ENCODE measurements at places on chromosomes 2 and 18.

DNA sequence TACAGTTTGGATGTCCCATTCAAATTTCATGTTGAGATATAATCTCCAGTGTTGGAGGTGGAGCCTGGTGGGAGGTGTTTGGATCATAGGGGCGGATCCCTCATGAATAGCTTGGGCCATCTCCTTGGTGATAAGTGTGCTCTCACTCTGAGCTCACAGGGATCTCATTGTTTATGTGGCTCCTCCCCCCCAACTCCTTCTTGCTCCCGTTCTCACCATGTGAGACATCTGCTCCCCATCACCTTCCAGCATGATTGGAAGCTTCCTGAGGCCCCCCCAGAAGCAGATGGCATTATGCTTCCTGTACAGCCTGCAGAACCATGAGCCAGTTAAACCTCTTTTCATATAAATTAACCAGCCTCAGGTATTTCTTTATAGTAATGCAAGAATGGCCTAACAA lies 3.0 kb upstream of the INPP1 start:
- no peak for DNase-seq

DNA sequence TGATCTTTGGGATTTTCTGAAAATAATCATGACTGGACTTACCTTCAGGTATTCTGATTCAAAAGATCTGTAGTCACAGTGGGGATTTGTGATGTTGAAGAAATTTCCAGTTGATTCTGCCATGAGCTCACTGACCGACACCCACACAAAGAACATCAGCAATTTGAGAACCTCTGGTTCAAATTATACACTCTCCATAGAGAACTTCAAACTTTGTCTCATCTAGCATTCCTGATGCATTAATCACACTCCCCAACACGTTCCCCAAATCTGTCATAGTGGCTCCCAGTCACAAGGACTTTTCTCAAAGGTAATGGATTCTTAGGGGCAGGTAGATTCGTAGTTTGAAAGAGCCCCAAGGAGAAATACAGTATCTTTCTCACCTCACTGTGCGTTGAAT lies 584.3 kb downstream of the FBXO15 start:
- DNase-seq, result no peak

DNA sequence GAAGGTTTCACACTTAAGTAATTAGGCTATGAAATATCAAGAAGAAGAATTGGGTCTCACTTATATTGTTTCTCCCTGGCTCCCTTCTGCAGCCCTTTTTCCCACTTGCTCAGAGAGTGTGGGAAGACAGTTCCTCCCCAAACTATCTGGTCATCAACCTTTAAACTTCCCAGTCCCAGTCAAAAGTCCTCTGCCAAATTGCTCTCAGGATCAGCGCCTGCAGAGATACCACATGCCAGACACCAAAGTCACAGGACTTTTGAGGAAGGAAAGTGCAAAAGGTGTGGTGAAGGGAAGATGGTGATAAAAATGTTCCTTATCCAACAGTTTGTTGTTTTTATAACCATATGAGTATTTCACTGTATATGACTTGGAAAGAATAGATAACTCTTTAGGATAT lies 51.3 kb downstream of the DLGAP1 start:
- no peak for DNase-seq

GRCh38 chr2:232632904-232633412 lies 446 bp upstream of the EFHD1 start:
- peak; percentile 75 for DNase-seq

GRCh38 chr18:41134426-41134825 lies 820.6 kb upstream of the PIK3C3 start:
- no peak for DNase-seq

DNA sequence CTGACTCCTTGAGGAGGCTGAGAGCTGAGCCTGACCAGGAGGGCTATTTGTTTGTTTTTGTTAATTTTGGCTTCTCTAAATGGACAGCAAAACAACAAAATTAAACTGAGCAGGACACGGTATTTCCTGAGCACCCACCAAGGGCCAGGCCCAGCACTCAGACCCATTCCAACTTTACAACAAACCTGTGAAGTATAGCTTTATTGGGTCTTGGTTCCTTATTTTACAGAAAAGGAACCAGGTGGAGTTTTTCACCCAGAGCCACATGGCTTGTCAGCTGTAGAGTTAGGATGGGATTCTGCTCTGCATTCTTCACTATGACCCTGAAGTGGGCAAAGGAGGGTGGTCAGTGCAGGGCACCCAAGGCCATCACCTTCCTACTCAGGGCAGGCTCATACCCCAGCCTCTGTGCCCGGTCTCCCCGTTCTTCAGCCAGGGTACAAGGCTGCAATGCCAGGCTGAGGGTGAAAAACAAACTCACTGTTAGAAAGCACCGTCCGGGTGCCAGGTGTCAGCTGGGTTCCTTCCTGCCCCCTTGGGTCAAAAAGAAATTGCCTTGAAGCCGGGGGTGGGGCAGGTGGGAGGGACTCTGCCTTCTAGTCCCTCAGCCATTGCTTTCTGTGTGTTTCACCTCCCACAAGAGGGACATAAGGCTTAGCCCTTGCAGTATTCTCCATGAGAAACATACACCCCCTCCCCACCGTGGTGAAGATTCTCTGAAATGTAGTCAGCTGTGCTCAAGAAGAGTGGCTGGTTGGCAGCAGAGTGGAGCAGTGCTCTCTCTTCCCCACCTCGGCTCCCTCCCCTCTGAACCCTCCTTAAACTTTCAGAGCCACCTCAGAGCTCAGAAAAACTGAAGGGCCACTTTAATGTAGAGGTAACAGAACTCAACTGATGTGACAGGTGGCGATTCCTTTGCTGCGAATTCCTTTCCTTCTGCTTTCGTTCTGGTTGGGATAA lies 2.2 kb downstream of the PSD4 start:
- DNase-seq, result no peak

DNA sequence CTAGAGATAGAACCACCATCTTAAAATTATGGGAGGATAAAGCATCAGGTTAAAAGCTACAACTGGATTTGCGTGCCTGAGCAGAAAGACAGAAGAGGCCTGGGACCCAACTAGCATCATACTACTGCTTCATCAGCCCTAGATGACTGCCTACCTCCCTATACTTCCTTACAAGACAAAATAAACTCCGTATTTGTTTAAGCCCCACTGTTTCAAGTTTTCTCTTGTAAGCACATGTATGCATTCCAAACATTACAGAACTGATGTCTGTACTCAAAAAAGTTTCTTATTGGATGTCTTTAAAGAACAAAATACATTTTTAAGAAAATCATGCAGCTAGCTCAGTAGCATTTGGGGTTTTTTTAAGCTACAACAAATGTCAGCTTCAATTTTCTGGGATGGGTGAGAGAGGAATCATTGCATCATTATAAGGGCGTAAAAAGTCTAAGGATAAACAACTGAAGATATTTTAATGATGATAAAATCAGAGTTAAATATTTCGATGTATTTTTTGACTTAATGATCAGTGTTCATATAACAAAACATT lies 213.1 kb downstream of the EXOC6B start:
- DNase-seq, result no peak

GRCh38 chr2:64112016-64112415 lies 32.2 kb downstream of the PELI1 start:
- DNase-seq, result no peak

DNA sequence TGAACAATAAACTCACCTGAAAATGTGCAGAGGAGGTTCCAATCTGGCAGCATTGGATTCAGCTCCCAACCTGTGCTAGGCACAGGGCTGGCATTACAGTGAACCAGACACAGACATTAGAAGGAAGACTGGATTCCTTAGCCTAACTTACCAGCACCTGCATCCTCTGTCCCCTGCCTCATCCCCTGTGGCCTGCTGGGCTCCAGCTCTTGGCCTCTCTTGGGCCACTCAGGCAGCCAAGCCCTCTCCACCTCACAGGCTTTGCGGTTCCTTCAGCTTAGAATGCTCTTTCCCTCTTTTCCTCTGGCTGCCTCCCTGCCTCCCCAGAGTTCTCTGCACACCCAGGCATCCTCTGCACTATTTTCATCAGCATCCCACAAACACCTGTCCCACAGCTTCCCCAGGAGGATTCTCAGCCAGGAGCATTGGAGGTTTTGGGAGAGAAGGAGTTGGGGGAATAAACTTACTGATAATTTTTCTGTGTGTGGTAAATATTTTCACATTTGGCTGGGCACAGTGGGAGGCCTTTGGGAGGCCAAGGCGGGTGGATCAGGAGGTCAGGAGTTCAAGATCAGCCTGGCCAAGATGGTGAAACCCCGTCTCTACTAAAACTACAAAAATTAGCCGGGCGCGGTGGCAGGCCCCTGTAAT lies 132.0 kb downstream of the INHBB start:
- DNase-seq, result no peak

DNA sequence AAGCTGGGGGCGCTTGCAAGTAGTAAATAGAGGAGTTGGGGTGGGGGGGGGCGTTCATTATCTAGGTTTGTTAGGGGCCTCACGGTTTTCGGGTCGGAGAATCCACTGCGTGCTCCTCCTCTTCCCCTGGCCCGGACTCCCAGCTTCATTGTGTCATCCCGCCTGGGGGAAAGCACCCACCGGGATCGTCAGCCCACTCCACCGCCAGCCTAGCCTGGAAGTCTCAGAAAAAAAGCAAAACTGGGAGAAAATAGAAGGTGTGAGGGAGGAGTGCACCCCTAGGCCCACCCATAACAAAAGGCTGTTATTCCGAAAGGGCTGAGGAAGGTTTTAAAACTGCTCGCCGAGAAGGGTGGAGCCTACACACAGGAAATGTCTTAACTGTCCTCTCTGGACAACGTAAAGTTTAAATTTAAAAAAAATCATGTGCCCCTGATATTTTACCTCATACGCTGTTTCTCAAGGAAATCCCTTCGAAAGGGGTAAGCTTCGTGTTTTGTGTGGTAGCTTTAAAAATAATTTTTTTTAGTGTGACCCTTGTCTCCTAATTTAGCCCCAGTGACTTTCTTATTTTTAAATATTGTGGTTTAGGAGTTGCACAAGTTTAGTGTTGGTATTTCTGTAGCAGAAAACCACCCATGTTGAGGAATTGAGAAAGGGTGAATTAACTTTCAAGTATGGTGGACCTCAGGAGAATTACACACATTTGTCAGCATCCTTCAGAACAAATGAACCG lies 104.2 kb downstream of the SPTBN1 start:
- DNase-seq, result no peak

GRCh38 chr2:17303521-17303920 lies 214.7 kb downstream of the RAD51AP2 start:
- no peak for DNase-seq

DNA sequence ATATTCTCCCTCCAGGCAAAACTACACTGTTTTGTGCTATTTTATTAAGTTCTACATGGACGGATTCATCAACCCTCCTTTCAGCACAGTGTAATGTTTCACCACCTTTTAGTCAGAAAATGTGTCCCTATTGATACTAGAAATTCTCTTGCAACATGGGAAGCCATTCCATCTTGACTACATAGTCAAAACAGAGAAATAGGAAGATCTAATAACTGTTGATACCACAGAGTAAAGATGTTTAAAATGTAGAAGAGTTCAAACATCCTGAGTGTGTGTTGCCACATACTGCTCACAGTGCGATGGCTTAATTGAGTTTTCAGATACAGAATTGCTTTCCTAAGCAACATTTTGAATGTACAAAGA lies 492.2 kb upstream of the RAB12 start:
- no peak for DNase-seq

- DNase-seq, result no peak
These were observed 3.5 kb downstream of the POLR1A start for GRCh38 chr2:86102157-86102556.

- DNase-seq, result no peak
These were observed 87.0 kb downstream of the EIPR1 start for GRCh38 chr2:3290655-3291054.

- no peak for DNase-seq
These were observed 83.5 kb downstream of the POLE4 start for GRCh38 chr2:75041731-75042600.

DNA sequence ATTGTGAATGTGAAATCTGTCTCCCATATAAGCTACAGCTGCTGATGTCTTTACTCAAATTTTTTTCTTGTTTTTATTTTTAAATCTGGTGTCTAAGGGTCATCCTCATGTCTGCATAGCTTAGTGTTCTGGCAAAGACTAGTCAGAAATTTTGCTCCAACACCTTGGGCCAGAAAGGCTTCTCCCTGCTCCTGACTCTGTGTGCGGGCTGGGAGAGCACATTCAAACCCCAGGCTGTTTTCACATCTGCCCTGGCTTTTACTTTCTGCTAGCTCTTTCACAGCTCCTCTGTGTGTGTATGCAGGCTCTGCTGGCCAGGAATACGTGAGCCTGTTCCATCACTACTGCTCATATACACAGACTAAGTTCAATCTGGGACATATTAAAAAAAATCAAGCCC lies 102.9 kb upstream of the RIOK3 start:
- DNase-seq, result no peak

- DNase-seq, result no peak
These were observed 149.9 kb downstream of the ZNF236 start for GRCh38 chr18:76972241-76972640.

GRCh38 chr2:54636415-54637139 lies 86.9 kb upstream of the EML6 start:
- no peak for DNase-seq

DNA sequence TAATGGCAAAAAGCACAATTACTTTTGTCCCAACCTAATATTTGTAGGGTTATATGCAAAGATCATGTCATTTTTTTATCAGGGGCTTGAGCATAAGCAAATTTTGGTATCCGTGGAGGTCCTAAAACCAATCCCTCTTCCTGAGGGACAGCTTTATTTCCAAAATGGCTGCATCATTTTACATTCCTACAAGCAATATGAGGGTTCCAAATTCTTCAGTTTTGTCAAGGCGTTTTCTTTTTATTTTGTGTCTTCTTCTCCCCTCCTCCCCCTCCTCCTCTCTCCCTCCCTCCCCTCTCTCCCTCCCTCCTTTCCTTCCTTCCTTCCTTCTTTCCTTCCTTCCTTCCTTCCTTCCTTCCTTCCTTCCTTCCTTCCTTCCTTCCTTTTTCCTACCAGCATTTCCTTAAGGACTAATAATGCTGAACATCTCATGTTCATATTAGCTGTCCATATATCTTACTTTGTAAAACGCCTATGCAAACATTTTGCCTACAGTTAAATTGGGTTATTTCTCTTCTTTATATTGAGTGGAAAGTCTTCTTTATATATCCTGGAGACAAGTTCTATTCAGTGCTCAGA lies 881.8 kb downstream of the DCDC2C start:
- no peak for DNase-seq

DNA sequence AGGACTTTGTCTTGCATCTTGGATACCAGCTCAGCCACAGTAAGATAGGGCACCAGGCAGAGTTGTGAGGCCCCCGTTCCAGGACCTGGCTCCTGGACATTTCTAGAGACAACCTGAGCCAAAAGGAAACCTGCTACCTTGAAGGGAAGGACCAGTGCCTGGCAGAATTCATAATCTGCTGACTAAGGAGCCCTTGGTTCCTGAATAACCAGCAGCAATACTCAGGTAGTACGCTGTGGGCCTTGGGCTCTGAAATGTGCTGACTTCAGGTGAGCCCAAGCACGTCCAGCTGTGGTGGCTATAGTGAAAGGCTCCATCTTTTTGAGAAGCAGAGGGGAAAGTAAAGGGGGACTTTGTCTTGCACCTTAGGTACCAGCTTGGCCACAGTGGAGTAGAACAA lies 28.5 kb downstream of the SERPINB11 start:
- DNase-seq, result no peak

DNA sequence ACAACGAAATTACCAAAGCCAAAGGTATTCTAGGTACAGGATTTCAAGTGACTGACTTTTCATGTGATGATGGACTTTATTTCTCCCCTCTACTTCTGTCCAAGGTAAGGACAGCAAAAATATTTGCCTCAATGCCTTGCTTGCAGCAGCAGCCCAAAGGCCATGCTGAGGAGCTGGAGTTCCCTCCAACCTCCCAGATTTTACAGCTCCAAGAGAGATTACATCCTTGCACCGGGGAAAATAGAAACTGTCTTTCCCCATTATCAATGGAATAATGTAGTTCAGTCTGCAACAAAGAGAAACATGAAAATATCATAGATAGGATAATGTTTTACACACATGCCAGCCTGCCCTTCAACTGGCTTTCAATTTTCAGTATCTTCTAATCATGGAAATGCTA lies 13.5 kb downstream of the HSPD1 start:
- DNase-seq, result no peak

All from anterior cingulate cortex (tissue), 58 donors.